Caco-2 (cell line): ENCODE measurements at places on chromosomes 4 and X. TPM values are rescaled to one million over a fixed set of nuclear protein-coding genes. Genes with fewer than 3 reads are reported as not detected.

SOWAHD gene
- 2.0 and 2.2 TPM in 2 replicates for total RNA-seq

ALPK1 gene
- 4.9 and 6.9 TPM in 2 replicates for total RNA-seq

- DNase-seq: peak; percentile 59
Observed at GRCh38 chrX:47384502-47384901, 14.1 kb downstream of the ZNF157 start.

DNA sequence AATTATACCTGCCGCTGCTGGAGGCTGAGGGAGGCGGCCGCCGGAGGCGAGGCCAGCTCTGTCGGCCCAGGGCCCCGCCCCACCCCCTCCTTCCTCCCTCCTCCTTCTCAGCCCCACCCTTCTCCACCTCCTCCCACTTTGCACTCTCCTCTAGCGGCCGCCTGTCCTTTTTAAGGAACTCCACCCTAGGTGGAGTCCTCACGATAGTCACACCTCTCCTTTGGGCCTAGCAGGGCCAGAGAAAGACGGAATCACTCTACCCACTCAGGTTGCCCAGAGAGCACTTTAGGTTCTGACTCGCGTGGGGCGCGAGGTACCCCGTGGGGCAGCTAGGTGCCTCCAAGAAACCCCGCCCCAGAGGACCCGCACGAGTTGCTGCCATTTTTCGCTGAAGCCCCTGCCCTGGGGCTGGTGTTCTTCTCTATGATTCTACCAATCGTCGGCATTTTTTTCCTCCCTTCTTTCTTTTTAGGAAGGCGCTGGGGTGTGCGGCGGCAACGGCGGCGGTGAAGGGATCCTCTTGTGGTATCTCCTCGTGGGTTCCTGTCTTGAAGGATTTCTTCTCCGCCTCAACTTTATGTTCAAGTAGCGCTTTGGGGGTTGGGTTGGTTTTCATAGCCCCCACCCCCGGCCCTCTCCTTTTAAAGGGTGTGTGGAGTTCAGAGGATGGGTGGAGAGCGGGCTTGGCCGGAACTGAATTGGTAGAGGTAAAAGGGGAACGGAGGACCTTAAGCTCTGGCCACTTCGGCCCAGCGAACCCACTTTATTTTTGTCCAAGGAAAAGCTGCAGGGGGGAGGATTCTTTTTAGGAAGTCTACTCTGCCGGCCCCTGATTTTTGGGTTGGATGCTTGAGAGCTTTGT lies at the start of gene KLF8:
Gene KLF8, plus strand, starts transcription at position 136 of the 862 bp plus-strand sequence. CDS start 979 bp downstream, outside the sequence.
- no peak for DNase-seq

DNA sequence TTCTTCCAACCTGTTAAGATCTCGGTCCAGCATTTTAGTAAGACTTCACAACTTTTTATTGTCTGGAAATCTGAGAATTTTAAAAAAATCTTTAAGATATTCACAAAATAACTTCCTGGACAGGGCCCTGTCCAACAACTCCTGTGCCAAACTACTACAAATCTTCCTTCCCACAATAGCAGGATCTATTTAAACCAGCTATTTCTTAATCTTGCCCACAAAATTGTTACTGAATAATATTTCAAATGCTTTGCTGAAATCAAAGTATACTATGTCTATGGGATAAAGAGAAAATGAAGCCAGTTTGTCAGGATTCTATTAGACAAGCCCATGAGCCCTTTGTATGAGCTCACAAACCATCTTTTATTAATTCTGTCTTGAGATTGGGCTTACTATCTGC lies 104.1 kb upstream of the DDIT4L start:
- DNase-seq: no peak

DNA sequence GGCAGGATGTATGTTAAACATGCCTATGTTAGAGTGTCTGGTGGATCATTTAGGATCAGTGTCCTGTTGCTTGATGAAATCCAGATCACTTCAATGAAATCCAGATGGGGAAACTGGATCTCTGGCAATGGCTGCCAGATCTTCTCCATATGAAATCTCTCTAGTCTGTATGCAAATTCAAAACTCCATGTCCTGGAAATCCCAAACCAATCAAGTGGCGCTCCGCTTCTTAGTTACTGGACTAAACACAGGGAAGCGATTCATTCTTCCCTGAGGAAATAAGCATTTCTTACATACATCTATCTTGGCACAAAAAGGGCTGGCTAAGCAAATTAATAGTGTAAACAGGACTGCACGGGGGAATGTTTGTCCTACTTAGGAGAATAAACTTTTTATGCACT lies 94.9 kb downstream of the HDAC8 start:
- DNase-seq: no peak
